Fibroblast of skin of right biceps (primary cell): ENCODE measurements at places on chromosomes 7 and 10.
A peak's percentile ranks its signal among the peaks of the same experiment; 100 is the strongest.

- DNase-seq = peak; percentile 93
Measured at GRCh38 chr10:97596101-97597082, 6.9 kb downstream of the C10orf62 start.

- DNase-seq = peak; percentile 93
Measured at GRCh38 chr10:77531441-77532001, 106.1 kb downstream of the KCNMA1 start.

DNA sequence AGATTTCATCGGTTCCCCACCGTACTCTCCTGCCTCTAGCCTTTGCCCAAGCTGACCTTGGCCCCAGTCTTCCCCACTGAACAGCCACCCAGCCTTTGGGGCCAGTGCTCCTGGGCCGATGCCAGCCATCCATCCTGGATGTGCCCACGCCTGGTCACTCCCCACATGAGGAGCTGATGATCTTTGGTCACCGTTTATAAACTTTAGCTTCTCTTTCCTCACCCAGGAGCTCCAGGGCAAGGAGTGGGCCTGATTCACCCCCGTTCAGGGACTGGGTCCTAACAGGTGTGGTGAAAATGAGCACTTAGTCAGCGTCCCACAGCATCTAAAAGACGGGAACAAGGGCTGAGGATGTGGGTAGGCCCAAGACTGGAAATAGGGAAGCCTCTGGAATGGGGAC is 22.9 kb downstream of the GTF2IRD1 start:
- no peak for DNase-seq

DNA sequence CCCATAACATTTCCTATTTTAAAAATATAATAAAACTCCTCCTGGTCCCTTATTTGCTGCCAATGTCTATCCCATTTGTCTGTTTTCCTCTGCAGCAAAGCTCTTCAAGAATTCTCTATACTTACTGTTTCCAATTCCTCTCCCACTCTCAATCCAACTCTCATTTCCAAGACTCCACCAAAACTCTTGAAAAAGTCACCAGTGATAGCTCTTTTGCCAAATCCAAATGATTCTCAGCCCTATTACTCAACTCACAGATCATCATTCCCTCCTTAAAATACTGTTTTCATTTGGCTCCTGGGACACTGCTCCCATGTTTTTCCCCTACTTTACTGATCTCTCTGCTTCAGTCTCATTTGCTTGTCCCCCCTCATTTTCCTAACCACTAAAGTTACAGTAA is 139.4 kb downstream of the HIBADH start:
- no peak for DNase-seq

DNA sequence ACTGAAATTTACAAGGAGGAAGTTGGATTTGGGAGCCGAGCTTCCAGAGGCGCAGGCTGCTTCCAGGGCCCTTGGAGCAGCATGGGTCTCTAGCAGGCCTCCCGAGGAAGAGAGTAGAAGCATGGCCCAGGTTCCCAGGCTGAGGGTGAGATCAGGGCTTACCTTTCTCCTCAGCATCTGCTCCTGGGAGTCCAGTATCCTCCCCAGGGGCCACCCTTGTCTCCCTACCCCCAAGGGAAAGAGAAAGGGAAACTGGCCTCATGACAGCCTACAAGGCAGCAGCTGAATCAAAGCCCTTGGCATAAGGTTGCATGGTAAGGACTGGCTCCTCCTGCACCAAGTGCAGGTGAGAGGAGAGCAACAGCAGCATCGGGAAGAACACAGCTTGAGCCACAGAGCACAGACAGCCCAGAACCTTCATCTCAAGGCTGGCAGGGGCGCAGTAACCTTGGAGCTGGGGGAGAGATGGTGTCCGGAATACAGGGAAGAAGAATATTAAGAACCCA is 114.5 kb downstream of the MARCHF5 start:
- DNase-seq = no peak

- no peak for DNase-seq
Measured at GRCh38 chr7:44713141-44713540, 35.5 kb upstream of the ZMIZ2 start.

GRCh38 chr7:77427996-77428603 is 12.0 kb upstream of the GSAP start:
- DNase-seq = peak; percentile 80

DNA sequence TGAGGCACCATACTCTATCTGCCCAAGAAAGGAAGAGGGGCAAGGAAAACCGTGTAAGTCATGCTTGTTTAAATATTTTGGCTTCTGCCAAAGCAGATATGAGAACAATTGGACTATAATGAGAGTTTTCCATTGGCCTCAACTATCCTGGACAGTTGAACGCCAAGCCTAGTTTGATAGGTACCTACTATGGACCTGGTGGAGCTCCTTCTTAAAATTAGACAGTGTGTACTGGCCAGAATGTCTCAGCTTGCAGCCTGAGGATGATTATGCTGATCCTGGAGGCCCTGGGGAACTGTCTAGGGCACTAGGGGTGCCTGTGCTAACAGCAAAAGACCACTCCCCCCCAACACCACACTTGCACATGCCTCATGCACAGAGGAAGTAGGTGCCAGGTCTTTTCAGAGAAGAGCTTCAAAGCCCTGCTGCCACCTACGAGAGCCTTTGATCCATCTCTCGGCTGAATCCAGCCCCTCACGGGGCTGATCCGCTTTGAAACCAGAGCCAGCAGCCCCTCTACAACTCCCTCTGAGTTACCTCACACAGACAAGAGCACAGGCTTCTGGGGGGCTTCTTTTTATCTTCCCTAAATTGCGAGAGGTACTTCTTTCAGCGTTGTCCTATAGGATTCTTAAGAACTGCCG is 473.8 kb upstream of the GALNT17 start:
- no peak for DNase-seq

- DNase-seq = peak; percentile 92
Measured at GRCh38 chr10:126902157-126902556, 3.1 kb upstream of the DOCK1 start.

DNA sequence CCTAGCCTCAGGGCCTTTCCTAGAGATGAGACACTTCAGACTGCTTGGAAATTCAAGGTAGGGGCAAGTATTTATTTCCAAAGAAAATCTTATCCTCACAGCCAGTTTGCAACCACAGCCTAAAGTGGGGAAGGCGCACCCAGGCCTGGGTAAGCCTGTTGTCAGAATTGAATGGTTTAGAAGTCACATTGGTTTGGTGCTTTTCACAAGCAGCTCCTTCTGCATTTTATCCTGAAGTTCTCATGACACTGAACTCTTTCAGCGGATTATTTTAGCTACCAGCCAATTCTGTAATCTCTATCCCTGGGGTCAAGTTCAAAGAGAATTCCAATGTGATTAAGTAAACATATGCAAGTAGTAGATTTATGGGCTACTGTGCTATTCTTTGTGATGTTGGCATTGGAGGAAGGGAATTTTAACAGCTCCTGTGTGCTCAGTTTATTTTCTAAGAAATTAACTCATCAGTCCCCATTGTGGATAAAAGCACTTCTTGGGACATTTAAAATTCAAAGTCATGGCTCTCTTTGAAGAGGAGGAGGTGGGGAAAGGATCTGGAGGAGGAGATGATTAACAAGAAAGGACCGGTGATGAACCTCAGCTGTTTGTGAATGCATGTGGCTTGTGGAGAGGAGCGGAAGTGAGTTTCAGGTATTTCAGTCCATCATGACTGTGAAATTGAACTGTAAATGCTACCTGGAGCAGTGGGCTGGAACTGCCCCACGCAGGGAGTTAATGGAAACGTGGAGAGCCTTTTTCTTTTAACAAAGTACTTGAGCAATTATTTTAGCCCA is 90.2 kb upstream of the CACUL1 start:
- no peak for DNase-seq

- DNase-seq = no peak
Measured at GRCh38 chr7:152522571-152523067, 86.8 kb upstream of the KMT2C start.

DNA sequence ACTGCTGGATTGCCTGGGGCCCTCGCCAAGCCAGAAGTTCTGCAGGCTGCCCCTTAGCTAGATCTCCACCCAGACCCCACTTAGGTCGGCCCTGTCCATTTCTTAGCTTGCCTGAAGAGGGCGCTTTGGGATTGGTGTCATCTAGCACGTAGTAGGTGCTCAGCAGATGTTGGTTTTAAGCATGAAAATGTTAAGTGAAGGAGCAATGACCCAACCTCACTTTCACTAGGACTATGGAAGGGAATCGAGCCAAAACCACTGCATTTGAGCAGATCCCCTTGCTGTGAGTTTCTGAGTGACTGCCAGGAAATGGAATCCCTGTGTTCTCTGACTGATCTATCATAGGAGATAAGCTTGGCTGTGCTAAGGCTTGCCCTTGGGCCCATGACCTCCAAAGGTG is 131.7 kb upstream of the EEPD1 start:
- peak; percentile 53 for DNase-seq
